Sigmoid colon (tissue), 7 donors: ENCODE measurements at places on chromosomes 13 and 19. TPM values are rescaled to one million over a fixed set of nuclear protein-coding genes. Genes with fewer than 3 reads are reported as not detected.

CHST8 gene
- not detected for total RNA-seq

MRI1 gene
- total RNA-seq, result 26.2 TPM

HSD17B14 gene
- total RNA-seq, result 20.1 TPM

ZNF556 gene
- not detected for total RNA-seq

KIR2DL3 gene
- not detected for total RNA-seq

C19orf33 gene
- not detected for total RNA-seq

ETV2 gene
- 0.55 TPM for total RNA-seq

ZBTB32 gene
- not detected for total RNA-seq

ZNF570 gene
- total RNA-seq, result 8.6 TPM

BAX gene
- 31.8 TPM for total RNA-seq

OSCAR gene
- total RNA-seq, result 3.1 TPM

CD33 gene
- 7.1 TPM for total RNA-seq

SH2D3A gene
- 0.66 TPM for total RNA-seq

ILF3 gene
- 104 TPM for total RNA-seq

NANOS2 gene
- not detected for total RNA-seq

S1PR2 gene
- total RNA-seq, result 7.1 TPM

CGB8 gene
- not detected for total RNA-seq

IZUMO2 gene
- total RNA-seq, result not detected

ZIK1 gene
- total RNA-seq, result 5.4 TPM

ONECUT3 gene
- not detected for total RNA-seq

CFAP97D2 gene
- total RNA-seq, result not detected

SIGLEC8 gene
- total RNA-seq, result 0.36 TPM

LHB gene
- not detected for total RNA-seq

ZNF418 gene
- 11.0 TPM for total RNA-seq

RINL gene
- 5.8 TPM for total RNA-seq

ZNF560 gene
- total RNA-seq, result not detected

PGLYRP1 gene
- not detected for total RNA-seq

FKBP8 gene
- total RNA-seq, result 396 TPM

CBLC gene
- total RNA-seq, result not detected

GRK1 gene
- 0.28 TPM for total RNA-seq

ATXN8OS gene
- total RNA-seq, result not detected

CCDC122 gene
- total RNA-seq, result 1.2 TPM

FUT1 gene
- total RNA-seq, result not detected

ZNF723 gene
- not detected for total RNA-seq
